ENCODE measurements at places on chromosomes 5 and 9. TPM values are rescaled to one million over a fixed set of nuclear protein-coding genes. Genes with fewer than 3 reads are reported as not detected.

The IFNB1 gene
- not detected for total RNA-seq

DNA sequence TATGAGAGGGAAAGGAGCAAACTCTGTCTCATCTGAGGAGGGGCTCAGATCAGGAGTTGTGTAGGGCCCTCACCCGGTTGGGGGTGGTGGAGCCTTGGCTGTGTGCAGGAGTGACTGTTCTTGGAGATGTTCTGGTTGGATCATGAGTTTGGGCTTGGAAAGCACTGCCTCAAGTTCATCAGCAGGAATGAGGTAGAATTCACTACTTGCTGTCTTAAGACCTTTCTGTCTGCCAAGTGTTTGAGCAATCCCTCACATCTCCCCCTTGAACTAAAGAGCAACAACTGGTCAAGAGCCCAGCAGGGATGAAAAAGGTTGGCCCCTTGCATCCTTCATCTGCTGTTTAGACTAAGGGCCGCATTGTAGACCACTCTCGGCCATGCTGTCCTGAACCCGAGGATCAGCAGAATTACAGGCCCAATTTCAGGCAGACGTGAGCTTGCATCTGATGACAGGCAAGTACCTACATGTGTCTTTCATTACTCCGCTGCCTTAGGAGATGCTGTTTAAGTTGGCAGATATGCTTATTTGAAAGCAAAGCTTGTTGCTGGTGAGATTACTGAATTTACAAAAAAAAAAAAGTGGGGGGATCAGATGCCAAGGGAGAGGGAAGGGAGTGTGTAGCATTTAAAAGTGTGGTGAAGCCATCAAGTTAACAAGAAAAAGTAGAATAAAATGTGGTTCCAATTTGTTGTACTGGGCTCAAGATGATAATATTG is 36.4 kb downstream of the PIK3R1 start:
- no peak for DNase-seq

GRCh38 chr5:179955630-179956029 is 47.9 kb upstream of the TBC1D9B start:
- DNase-seq = no peak

The SV2C gene
- total RNA-seq = 0.32 TPM

The SUSD3 gene
- total RNA-seq = 4.8 TPM

The SLC9A3 gene
- total RNA-seq = 1.0 TPM

The AK8 gene
- 0.55 TPM for total RNA-seq

DNA sequence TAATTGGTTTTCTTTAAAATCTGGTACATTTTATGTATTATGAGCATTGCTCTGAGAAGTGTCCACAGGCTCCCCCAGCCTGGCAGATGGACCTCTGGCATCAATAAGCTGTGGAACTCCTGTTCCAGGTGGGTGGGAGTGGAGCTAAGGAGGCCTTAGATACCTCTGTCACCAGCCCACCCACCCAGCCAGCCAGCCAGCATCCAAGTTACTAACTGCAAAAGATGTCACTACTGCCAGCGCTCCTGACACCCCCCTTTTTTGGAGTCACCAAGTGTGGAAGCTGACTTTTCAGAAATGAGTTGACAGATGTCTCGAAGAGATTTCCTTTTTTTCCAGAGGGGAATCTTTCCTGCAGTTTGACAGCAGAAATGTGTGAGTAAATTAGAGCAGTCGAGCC is 111.2 kb downstream of the GALNT10 start:
- no peak for DNase-seq

Measured in upper lobe of right lung (tissue), 1 donor.